ENCODE measurements at places on chromosomes 6 and 20. TPM values are rescaled to one million over a fixed set of nuclear protein-coding genes. Genes with fewer than 3 reads are reported as not detected.

DNA sequence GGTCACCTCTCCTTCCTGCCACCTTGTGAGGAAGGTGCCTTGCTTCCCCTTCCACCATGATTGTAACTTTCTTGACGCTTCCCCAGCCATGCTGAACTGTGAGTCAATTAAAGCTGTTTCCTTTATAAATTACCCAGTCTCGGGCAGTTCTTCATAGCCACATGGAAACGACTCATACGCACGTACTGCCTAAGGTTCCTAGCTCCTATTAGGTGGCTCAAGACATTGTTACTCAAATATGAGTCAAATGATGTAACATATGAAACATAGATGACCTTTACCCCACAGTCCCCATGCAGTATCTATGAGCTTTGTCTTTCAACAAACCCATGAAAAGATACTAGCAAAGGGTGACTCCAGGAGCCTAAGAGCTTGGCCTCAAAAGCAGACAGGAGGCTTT, 98.3 kb downstream of the SIM1 start:
- H3K4me3 ChIP-seq = no peak overlapping the region
- no peak for DNase-seq
- H3K27ac ChIP-seq = no peak overlapping the region
- H3K4me1 ChIP-seq = no peaks in the 10 kb centered on the region

GRCh38 chr6:167495506-167496401, 170.9 kb downstream of the TTLL2 start:
- H3K27me3 ChIP-seq = peaks cover 6% of the 10 kb centered on the region
- peak; percentile 30 for DNase-seq
- no peak overlapping the region for H3K4me3 ChIP-seq
- no peak overlapping the region for H3K27ac ChIP-seq
- H3K4me1 ChIP-seq = no peaks in the 10 kb centered on the region
- H3K36me3 ChIP-seq = no peaks in the 10 kb centered on the region

- H3K4me1 ChIP-seq = no peaks in the 10 kb centered on the region
- no peak overlapping the region for H3K27ac ChIP-seq
- no peaks in the 10 kb centered on the region for H3K36me3 ChIP-seq
- peaks cover 10% of the 10 kb centered on the region for H3K27me3 ChIP-seq
- peak; percentile 45 for DNase-seq
Measured at GRCh38 chr20:32564921-32565734, 20.0 kb downstream of the NOL4L start.

DNA sequence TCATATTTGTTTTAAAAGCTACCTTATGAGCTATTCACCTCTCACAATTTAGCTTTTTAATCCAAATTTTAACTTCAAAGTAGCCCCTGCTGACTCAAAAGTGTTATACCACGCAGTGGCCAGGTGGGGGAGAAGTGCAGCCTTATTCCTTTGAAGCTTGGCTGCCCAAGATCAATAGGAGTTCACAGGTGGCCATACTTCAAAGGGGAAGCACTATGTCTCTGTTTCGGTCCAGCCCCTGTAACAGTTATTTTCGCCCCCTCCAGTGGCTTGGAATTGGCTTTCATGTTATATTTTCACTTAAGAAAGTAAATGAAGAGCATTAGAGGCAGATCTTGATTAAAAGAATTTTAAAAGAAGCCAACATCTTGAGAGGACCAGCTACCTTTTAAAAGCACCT, 608.4 kb downstream of the EPHA7 start:
- no peak overlapping the region for H3K27ac ChIP-seq
- no peaks in the 10 kb centered on the region for H3K27me3 ChIP-seq
- H3K4me1 ChIP-seq = no peaks in the 10 kb centered on the region
- H3K36me3 ChIP-seq = no peaks in the 10 kb centered on the region

DNA sequence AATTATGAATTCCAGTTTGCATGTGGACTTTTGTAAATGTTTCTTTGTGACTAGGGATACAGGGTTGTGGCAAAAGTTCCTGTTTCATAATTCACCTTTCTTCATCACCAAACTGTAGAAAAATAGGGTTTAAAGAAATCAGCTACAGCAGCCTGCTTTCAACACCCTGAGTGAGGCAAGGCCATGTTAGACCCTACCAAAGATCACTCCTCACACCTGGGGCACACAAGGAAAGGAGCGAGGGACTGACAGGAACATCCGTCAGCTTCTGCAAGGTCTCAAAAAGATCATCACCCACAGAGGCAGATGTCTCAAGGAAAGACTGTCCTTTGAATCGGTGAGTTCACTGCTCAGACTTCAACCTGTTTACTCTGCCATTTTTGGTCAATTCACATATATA, 10.5 kb upstream of the STX11 start:
- H3K36me3 ChIP-seq = no peaks in the 10 kb centered on the region
- H3K4me3 ChIP-seq = no peak overlapping the region
- H3K27me3 ChIP-seq = no peaks in the 10 kb centered on the region
- no peak overlapping the region for H3K27ac ChIP-seq
- no peaks in the 10 kb centered on the region for H3K4me1 ChIP-seq

GRCh38 chr6:16367571-16367970, 129.2 kb downstream of the GMPR start:
- H3K36me3 ChIP-seq = no peaks in the 10 kb centered on the region
- H3K4me3 ChIP-seq = no peak overlapping the region
- H3K27me3 ChIP-seq = no peaks in the 10 kb centered on the region
- H3K4me1 ChIP-seq = peaks cover 19% of the 10 kb centered on the region
- H3K27ac ChIP-seq = no peak overlapping the region

GRCh38 chr6:164408868-164409267, 900.5 kb downstream of the C6orf118 start:
- no peaks in the 10 kb centered on the region for H3K27me3 ChIP-seq
- DNase-seq = no peak
- no peak overlapping the region for H3K27ac ChIP-seq

GRCh38 chr20:10761232-10761631, 87.4 kb upstream of the JAG1 start:
- no peaks in the 10 kb centered on the region for H3K4me1 ChIP-seq
- DNase-seq = no peak
- H3K36me3 ChIP-seq = no peaks in the 10 kb centered on the region
- no peak overlapping the region for H3K27ac ChIP-seq
- H3K27me3 ChIP-seq = no peaks in the 10 kb centered on the region

GRCh38 chr6:142945446-142946180, 637 bp upstream of the HIVEP2 start:
- H3K36me3 ChIP-seq = no peaks in the 10 kb centered on the region
- DNase-seq = peak; percentile 83
- peaks cover 33% of the 10 kb centered on the region for H3K4me1 ChIP-seq
- H3K27ac ChIP-seq = peak overlapping the region; percentile 99
- peak overlapping the region; percentile 94 for H3K4me3 ChIP-seq

GRCh38 chr6:38131527-38131965, 312.0 kb downstream of the ZFAND3 start:
- no peak for DNase-seq
- no peaks in the 10 kb centered on the region for H3K36me3 ChIP-seq
- H3K27me3 ChIP-seq = no peaks in the 10 kb centered on the region
- H3K4me1 ChIP-seq = peaks cover 5% of the 10 kb centered on the region
- H3K4me3 ChIP-seq = no peak overlapping the region
- H3K27ac ChIP-seq = no peak overlapping the region

GRCh38 chr6:33414592-33415271, 3.2 kb downstream of the CUTA start:
- H3K4me1 ChIP-seq = peaks cover 23% of the 10 kb centered on the region
- H3K36me3 ChIP-seq = peaks cover 47% of the 10 kb centered on the region
- DNase-seq = no peak
- no peak overlapping the region for H3K27ac ChIP-seq

DNA sequence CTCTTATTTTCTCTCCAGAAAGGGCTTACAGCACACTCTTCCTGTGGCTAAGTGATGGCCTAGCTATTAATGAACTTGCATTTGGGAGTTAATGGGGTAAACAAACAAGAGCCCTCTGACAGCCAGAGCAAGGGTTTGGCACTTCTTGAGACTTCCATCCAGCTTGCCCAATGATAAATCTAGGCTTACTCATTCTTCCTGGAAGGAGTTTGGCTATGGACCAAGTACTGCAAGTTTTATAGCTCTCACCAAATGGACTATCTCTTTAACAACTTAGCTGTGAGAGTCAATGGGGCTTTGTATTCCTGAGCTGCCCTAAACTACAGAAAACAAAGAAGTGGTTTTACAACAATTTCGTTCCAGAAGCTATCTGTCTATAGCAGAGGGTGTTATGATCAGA, 16.7 kb upstream of the PI3 start:
- no peaks in the 10 kb centered on the region for H3K27me3 ChIP-seq
- H3K4me1 ChIP-seq = no peaks in the 10 kb centered on the region
- H3K36me3 ChIP-seq = no peaks in the 10 kb centered on the region
- no peak overlapping the region for H3K27ac ChIP-seq

- DNase-seq = no peak
- no peak overlapping the region for H3K27ac ChIP-seq
- no peak overlapping the region for H3K4me3 ChIP-seq
- H3K36me3 ChIP-seq = no peaks in the 10 kb centered on the region
- no peaks in the 10 kb centered on the region for H3K4me1 ChIP-seq
Measured at GRCh38 chr6:94270091-94270948, 851.0 kb upstream of the EPHA7 start.

- no peaks in the 10 kb centered on the region for H3K4me1 ChIP-seq
- H3K4me3 ChIP-seq = no peak overlapping the region
- no peak overlapping the region for H3K27ac ChIP-seq
- no peaks in the 10 kb centered on the region for H3K27me3 ChIP-seq
Measured at GRCh38 chr6:19578481-19578880, 258.7 kb upstream of the ID4 start.

DNA sequence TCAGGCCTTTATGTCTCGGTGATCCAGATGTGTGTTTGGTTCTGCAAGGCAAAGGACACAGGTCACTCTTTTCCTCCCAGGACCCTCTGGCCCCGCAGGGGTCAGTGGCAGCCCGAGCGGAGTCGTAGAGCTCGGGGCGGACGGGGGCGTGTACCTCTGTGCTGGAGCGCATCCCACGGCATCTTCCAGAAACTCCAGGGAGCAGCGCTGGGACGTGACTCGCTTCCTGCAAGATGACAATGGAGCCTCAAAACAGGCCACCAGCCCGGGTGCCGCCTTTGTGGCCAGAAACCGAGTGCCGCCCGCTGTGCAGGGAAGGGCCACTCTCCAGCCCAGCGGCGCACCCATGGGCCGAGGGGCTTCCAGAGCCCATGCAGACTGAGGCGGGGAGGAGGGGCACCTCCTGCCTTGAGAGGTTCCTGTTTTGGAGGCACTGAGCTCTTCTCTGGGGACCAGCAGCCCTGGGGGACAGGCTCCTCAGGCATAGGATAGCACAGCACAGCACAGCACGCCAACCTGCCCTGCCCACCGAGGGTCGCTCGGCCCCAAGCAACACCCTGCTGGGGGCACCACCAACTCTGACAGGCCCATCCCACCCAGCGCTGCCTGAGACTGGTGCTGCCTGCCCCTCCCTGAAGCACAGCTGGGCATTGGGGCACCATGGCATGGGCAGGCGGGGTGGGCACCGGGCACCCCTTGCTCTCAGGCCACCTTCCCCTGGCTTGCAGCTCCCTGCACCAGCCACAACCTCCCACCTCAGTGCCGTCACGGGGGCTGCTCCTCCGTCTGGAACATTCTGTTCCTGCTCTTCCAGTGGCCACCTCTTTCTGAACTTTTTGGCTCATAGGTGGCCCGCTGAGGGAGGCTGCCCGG, 9.7 kb downstream of the RPS21 start:
- no peaks in the 10 kb centered on the region for H3K36me3 ChIP-seq
- no peaks in the 10 kb centered on the region for H3K4me1 ChIP-seq
- no peaks in the 10 kb centered on the region for H3K27me3 ChIP-seq
- no peak overlapping the region for H3K27ac ChIP-seq

C6orf47 gene
- 13.5 TPM for total RNA-seq

WFDC10B gene
- total RNA-seq = not detected

SLC22A16 gene
- total RNA-seq = not detected

NCOA7 gene
- total RNA-seq = 22.5 TPM

SGK2 gene
- not detected for total RNA-seq

GRIK2 gene
- total RNA-seq = not detected

SIRPB1 gene
- 3.6 TPM for total RNA-seq

GNAS-AS1 gene
- total RNA-seq = 1.0 TPM

AMD1 gene
- 19.2 TPM for total RNA-seq
